Activated naive CD4-positive, alpha-beta T cell (primary cell): ENCODE measurements at places on chromosomes 1 and 21.

DNA sequence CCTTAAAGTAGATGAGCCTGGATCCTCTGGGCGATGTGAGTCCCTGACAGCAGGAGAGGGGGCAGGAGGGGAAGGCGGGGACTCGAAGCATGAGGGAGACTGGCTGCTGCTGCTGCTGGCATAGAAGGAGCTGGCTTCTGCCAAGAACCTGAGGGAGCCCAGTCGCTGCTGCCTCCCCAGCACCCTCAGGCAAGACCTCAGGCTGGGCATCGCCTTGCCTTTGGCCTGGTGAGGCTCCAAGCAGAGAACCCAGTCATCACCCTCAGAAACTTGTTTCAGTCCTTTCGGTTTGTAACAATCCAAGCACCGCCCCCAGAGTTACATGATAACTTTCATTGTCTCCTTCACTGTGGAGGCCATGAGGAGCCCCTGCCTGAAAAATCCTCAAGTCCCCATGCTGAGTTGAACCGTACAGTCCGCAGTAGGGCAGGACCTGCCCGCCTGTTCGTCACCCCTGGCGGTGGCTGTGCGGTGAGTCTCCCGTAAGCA lies 38.8 kb downstream of the POFUT2 start:
- no peak for DNase-seq

GRCh38 chr1:203593723-203594122 lies 32.9 kb upstream of the ATP2B4 start:
- DNase-seq = no peak

GRCh38 chr1:159941141-159941540 lies 4.3 kb downstream of the IGSF9 start:
- DNase-seq = no peak

DNA sequence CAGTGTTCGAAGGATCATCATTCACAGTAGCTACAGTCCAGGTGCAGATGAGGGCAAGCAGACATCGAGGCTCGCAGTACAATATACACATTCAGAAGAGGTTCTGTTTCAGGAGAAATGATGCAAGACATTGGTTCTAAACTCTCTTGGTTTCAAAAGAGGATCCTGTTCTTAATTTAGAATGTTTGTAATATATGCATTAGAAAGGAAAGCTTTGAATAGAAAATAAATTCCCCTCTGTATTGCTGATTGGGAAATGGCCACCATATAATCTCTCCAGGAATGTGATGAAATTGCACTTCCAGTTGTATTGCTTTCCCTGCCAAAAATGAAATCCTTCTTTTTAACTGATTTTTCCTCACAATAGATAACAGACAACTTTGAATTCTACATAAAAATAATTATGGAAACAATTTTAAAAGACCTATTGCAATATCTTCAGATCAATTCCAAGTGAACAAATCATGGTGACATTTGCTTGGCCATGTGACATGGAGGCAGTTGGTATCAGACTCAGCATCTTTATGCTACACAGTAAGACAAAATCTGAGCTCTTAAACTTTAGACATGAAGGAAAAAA lies 27.6 kb upstream of the SIPA1L2 start:
- no peak for DNase-seq

- DNase-seq = no peak
Observed at GRCh38 chr1:224333939-224334786, 4.2 kb upstream of the NVL start.

GRCh38 chr1:180181996-180182642 lies 27.4 kb downstream of the QSOX1 start:
- DNase-seq = no peak

- DNase-seq = peak; percentile 81
Observed at GRCh38 chr1:92080128-92080985, at the start of gene BTBD8. TSS of gene BTBD8 (plus strand) at chr1:92080345. CDS start at chr1:92080572, 227 bp downstream.

- no peak for DNase-seq
Observed at GRCh38 chr1:198056255-198056654, 100.5 kb upstream of the NEK7 start.

- DNase-seq = no peak
Observed at GRCh38 chr1:208205216-208206013, 38.8 kb downstream of the PLXNA2 start.

DNA sequence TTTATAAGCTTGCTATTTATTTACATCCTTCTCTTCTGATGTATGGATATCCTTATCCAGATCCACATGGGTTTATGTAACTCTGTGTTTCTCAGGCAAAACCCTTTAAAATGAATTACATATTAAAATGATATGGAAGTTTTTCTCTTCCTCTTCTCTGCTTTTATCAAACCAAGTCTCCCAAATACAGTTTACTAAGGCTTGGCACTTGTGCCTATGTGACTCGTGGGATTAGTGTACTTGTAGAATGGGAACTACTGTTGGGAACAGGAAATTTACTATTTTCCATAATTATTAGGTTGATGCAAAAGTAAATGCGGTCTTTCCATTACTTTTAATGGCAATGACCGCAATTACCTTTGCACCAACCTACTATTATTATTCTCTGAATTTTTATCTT lies 14.8 kb downstream of the SIM2 start:
- no peak for DNase-seq

GRCh38 chr21:36980280-36981048 lies 14.0 kb upstream of the HLCS start:
- DNase-seq = no peak

GRCh38 chr1:80217377-80217986 lies 1211.0 kb upstream of the ADGRL4 start:
- no peak for DNase-seq
